ENCODE measurements at places on chromosomes 12 and 14.

DNA sequence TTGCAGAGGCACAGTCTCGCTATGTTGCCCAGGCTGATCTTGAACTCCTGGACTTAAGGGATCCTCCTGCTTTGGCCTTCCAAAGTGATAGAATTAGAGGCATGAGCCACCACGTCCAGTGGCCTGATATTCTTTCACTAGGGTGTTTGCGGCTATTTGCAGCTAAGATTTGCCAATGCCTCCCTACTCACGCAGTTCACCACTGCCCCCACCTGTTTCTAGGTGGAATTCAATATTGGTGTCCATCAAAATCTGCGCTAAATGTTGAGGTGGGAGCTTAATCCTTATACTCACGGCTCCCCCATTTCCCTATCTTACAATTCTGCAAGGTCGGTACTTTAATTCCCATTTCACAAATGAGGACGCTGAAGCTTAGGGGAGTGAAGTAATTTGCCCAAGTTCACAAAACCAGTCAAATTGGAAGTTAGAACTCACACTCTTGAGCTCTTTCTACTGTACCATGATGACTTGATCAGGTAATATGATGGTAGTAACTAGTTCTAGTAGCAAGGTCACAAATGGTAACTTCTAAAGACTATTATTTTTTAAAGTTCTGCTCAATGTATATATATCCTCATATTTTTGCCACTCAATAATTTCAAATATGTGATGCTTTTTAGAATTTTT lies 22.1 kb upstream of the LRRC9 start:
- no peak for DNase-seq

GRCh38 chr12:52050116-52050757 lies 1.0 kb upstream of the NR4A1 start:
- DNase-seq, result no peak

DNA sequence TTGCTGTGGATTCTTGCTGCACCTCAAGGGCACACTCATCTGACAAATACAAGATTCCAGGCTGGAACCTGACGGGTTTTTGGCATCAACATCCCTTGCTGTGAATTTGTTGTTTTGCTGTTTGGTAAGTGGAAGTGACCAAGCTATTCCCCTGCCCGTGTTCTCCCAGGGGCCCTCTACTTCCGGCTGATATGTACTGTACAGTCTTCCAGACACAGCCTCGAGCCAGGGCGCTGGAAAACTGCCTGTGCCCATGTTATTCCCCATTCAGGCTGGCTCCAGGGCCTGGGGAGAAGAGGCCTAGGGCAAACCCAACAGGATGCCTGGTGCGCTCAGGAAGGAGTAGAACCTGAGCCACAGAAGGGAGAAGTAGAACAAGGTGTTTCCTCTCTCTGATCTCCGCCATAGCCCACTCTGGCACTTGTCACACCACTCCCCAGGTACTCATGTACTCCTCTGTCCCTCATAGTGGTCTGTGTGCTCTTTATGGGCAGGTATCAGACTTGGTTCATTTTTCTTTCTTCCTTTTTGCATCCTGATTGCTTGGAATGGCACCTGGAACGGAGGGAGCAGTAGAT lies 67.8 kb upstream of the LTA4H start:
- DNase-seq, result no peak

DNA sequence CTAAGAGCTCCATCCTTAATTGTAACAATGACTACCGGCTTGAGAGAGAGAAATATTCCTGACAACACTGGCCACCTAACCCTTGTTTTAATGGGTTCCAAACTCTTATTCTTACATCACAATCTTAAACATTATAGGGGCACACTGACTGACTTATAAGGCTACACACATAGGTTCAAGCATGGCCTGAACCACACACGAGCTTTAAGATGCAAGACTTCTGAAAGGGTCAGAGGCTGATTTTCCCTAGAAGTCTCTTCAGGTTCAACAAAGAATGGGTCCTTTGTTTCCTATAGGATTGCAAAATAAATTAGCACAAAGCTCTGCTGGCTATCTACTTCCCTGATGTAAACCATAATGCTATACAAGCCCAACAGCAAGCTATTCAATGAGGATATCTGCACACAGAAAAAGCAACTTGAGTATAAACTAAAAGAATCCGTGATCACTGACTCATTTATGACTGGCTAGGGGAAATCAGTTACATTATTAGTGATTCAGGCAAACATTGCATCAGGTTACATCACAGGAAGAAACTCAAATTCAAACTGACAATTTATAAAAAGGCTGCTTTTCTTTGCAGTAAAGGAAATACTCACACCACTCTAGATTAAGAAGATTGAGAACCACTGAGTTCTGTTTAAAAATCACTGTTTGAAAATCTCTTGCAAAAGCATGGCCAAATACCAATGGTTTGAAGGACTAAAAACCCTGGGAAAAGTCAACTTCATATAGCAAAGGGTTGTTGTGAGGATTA lies 8.5 kb downstream of the BTG1 start:
- DNase-seq, result no peak

- DNase-seq, result no peak
Measured at GRCh38 chr12:17579205-17580026, 510.6 kb downstream of the RERGL start.

DNA sequence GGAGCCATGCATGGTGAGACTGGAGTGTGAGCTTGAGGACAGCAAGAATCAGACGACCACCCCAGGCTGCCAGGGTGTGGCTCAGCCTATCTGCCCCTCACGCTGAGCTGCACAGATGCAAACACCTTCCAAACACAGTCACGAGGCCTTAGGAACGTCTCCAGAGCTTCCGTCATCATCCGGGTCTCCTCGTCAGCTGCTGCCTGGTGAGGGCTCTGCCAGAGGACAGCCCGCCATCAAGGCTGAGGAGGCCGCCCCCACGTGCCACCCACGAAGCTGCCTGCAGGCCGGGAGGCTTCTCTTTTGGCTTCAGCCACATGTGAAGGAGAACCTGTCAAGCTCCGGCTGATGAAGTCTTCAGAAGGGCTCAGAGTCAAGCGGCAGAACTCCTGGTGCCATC lies 13.4 kb downstream of the DDX51 start:
- DNase-seq, result no peak

DNA sequence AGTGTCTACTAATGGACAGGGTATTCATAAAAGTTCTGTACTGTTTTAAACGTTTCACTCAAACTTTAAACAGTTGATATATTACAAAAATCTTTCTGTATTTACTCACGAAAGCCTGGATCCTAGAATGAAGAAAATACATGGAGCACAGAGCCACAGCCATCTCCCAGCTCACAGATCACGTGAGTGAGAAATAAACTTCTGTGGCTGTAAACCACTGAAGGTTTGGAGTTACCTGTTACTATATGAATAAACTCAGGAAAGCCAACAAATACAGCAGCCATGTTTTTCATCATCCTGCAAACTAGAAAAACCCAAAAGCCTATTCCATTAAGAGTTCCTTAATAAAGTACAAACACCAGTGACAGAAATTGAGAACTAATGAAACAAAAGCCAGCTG lies 867 bp upstream of the TDG start:
- DNase-seq, result no peak

DNA sequence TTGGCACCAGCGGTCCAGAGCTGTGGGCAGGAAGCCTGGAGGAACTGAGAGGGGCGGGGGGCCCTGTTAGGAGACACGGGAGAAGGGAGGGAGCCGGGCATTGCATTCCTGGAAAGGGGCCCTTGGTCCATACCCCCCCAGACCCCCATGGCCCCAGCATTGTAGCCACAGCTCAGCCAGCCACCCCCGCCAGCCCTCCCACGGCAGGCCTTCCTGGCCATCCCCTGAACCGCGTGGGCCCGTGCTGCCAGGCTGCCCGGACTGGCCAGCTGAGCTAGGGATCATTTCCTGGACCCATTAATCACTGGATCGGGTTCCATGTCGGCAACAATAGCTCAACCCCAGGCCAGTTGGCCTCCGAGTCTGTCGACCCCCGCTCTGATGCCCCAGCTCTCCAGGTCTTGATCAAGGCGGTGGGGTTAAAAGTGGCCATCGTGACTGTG lies 39.8 kb upstream of the DIO3 start:
- DNase-seq, result no peak

GRCh38 chr14:94682061-94682516 lies 69.9 kb downstream of the SERPINA3 start:
- DNase-seq, result no peak

- no peak for DNase-seq
Measured at GRCh38 chr12:48961331-48961730, 4.0 kb upstream of the ARF3 start.

GRCh38 chr12:80087486-80088213 lies 11.7 kb upstream of the OTOGL start:
- no peak for DNase-seq

GRCh38 chr12:91182636-91183455 lies at the start of gene DCN:
Gene DCN, minus strand, starts transcription at chr12:91182817. Its CDS starts 4,265 bp downstream, at chr12:91178552.
- DNase-seq, result no peak

- DNase-seq, result no peak
Measured at GRCh38 chr12:13591059-13591458, 390.3 kb downstream of the GRIN2B start.

DNA sequence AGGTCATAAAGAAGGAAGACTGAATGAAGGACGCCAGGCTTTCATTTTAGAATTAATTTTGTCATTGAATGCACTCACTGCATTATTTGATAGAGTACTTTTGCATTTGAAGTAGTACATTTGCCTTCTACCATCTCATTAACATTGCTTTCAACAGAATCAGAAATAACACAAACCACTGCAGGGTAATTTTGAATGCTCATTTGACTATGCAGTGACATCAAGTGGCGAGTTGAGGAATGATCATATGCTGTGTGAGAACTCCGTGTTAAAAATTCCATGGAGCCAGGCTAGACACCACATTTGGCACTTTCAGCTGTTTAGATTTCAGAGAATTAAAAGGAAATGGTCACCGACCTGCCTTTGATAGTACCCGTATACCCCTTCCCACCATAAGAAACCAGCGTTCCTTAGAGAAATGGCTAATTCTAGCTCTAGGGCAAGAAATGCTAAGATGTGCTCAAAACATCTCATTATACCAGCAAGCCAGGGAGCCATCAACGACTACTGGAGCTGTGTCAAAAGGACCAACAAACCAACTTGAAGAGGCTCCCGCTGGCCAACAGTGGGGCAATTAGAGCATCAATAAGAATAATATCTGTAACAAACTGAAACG lies 16.5 kb downstream of the HEBP1 start:
- no peak for DNase-seq

DNA sequence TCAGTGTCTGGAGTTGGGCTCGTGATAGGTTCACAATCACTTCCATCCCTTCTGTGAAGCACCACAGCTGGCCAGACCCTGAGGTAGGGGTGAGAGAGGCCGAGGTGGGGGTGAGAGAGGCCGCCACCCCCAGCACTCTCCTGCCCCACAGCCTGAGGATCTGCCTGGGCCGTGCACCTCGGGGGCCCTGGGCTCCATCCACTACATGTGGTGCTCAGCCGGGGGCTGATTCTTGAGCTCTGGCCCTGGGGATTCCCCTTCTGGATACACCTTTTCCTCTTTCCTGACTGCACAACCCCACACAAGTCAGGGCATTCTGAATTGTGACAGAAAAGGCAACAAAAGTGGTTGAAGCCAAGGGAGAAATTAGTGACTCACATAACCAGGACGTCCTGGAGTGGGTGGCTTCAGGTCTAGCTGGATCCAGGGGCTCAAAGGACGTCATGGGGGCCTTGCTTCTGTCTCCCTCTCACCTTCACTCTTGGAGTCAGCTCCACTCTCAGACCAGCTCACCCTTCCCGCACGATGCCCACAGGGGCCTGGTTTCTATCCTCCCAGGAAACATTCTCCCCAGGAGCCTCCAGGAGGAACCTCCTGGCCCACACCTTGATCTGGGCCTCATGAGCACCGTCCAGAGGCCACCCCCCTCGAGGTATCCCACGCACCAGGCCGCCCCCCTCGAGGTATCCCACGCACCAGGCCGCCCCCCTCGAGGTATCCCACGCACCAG lies 12.1 kb upstream of the FBRSL1 start:
- no peak for DNase-seq

DNA sequence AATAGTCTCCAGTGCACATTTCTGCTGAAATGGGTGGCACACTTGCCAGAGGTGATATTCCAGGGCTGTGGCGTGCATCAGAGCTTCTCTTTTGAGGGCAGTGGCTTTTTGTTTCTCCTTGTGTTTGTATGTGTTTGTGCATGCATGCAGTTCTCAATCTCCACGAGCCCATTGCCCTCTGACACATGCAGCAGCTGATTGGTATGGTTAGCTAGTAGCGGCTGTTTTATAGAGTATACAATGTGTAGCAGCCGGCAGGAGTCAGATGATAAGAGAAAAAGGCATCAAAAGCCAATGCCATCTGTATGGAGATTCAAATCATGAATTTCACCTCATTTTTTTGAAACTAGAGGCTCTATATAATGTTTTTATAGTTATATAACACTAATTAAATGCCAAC lies 616.9 kb upstream of the STXBP6 start:
- no peak for DNase-seq

DNA sequence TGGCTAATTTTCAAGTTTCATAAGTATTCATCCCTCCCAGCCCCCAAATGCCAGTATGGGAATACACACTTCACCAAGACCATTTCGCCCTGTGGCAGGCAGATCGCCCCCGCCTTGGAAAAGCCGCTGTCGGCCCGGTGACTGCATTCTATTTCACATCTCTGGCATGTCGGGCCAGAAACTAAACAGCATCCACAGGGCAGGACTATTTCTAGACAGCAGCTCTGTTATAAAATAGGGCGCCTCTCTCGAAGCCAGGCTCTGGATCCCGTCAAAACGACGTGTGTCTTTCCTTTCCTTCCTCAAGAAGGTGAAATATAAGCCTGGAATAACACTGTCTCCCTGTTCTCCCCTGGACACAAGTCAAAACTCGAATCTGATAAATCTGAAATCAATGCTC lies 56.8 kb downstream of the GSC start:
- no peak for DNase-seq

- no peak for DNase-seq
Measured at GRCh38 chr14:86532219-86532618, 1002.3 kb downstream of the FLRT2 start.

DNA sequence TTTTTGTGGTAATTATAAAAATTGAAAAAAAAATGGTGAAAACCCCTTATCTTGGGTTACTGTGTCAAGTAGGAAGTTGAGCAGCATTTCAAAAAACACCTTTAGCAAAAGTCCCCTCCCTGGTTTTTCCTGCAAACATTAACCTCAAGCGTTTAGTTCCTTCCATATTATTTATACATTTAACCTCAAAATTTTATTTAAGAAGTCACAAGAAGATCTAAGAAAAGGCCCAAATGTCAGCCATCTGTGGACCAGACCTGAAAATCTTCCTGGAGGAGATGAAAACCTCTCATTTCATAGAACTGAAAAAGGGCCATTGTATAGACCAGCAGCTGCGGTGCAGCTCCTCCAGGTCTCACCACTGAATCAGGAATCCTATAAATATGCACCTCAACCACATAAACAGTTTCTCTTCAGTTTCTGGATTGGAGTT lies 40.4 kb upstream of the BTG1 start:
- DNase-seq, result no peak

- no peak for DNase-seq
Measured at GRCh38 chr14:91796617-91797347, 64.9 kb upstream of the CATSPERB start.

DNA sequence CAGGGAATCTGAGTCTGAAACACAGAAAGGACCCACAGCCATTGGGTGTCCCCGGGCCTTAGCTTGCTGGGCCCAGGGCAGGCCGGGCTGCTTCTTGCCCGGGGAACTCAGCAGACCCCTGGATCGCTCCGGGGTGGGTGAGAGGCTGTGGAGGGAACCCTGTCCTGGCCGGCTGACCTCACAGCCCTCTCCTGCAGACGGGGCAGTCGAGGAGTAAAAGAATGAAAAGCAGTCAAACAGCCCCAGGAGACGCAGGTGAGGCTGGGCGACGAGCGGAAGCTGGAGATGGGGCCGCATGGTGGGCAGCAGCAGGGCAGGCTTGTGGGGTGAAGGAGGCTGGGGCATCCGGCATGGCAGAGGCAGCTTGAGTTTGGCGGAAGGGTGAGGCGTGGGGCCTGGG lies 57.0 kb downstream of the KIF26A start:
- DNase-seq, result no peak
